ENCODE measurements at places on chromosomes 1 and 21.
A peak's percentile ranks its signal among the peaks of the same experiment; 100 is the strongest.

- DNase-seq: no peak
Measured at GRCh38 chr1:167641786-167642500, 11.9 kb downstream of the RCSD1 start.

DNA sequence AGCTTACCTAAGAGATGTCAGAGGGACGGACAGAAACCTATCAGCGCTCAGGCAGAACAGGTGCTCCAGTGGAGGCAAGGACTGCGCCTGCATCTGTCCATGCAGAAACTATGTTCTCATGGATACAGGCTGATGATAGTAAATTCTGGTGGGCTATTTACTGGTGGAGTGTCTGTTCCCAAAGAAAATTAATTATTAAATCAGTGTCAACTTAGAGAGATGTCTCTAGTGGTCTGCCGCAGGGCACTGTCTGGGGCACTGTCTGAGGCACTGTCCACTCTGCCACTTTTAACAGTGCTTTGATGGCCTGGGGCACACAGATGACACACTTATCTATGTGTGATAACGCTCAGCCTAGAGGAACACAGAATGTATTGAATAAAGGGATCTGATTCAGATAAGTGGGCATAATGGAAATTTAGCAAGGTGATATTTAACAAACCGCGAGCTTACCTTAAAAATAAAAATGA is 148.1 kb downstream of the RGS7 start:
- no peak for DNase-seq

GRCh38 chr1:151542710-151543129 is 2.6 kb downstream of the TUFT1 start:
- no peak for DNase-seq

GRCh38 chr1:209983953-209984352 is 45.9 kb downstream of the SYT14 start:
- no peak for DNase-seq

DNA sequence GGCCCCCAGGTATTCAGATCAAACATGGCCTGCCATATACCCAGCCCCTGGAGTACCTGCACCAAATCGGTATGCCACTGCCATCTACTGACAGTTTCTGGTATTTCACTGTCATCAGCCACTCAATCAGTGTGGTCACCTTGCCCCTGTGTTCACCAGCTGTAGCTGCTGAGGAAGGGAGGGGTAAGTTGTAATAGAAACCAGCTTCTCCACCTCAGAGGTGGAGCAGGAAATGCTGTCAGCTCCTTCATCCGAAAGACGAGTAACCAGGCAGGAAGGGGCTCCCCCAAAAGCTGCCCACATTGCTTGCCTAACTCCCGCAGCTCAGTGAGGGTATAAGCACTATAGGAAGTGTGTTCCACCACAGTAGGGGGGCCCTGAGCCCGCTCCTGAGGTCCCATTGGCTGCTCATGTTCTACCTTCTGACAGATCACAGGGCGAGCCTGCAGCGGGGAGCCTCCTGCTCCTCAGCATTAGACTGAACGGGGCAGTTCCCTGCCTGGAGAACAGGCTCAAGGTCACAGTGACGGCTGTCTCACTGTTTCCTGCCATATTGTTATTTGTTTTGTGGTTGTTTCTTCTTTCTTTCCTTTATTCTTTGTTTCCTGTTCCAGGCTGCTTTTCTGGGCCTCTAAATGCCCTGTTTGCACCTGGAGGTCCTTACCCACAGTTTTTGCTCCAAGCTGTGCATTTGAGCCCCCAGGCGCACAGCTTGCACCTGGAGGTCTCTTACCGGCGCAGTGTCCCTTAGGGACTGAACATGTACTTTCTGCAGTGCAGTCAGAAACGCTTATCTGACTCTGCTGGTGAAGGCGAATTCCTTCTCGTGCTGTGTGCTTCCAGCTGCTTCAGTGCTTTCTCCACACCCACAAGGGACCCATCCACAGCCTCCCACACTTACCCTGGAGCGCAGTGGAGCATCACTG is 1638.3 kb downstream of the MRPL39 start:
- DNase-seq: peak; percentile 89

GRCh38 chr1:113217447-113218208 is 144.6 kb downstream of the LRIG2 start:
- no peak for DNase-seq

DNA sequence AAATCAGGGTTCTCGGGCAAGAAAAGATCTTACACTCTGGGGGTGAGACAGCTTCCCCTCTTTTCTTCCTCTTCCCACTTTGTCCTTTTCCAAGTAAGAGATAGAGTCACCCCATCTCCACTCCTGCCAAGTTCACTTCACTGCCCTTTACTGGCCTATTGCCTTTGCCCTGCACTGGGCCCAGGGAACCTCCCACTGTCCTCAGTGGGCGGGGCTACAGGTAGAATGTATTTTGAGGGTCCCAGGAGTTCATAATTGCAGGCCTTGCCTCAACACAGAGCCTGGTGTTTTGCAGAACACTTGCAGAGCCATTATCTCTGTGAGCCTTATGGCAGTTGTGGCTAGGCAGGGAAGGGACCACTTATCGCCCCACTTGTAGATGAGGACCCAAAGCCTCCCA is 3.3 kb downstream of the AMPD2 start:
- DNase-seq: no peak

DNA sequence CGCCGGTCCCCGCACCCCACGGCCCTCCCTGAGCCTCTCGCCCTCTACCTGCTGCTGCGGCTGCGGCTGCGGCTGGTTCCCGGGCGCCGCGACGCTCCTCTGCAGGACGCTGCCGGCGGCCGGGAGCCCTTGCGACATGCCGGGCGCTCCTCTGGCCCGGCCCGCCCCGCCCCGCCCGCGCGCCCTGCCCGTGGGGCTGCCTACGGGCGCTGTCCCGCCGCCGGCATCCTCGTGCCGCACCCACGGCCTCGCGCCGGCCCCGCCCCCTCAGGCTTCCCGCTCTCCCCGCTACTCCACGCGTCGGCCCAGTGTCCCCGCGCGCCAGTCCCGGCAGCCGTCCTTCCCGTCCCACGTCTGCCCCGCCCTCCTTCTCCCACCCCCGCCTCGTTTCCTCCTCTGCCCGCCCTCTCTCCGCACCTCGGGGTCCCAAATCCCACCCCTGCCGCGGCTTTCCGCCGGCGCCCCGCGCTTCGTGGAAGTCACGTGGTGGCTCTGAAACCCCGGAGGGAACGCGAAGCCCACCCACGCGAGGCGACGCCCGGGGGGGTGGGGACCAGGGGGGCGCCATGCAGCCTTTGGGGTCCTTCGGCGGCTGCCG is at the start of gene BATF3:
Gene BATF3 (minus strand): TSS at position 216 of the 598 bp plus-strand sequence. CDS start 78 bp downstream, at position 138.
- DNase-seq: no peak

GRCh38 chr1:202856014-202856413 is 32.9 kb downstream of the RABIF start:
- DNase-seq: no peak

DNA sequence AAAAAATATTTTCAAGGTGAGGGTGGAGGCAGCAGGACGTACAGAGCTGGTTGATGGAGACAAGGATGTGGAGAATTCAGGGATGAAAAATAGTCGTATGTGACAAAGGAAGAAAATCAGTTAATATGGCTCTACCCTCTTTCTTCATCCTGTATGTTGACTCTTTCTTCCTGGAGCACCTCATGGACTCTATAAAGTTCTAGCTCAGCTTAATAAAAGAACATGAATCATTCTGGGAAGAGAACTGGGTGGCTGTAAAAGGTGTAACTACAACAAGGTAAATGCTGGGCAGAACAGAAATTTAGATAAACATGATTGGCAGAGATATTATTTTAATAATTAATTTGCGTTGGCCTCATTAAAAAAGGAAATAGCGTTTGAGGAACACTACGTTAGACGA is 241.8 kb upstream of the MAP1LC3C start:
- no peak for DNase-seq

GRCh38 chr1:204468206-204468605 is 26.4 kb downstream of the PIK3C2B start:
- no peak for DNase-seq

DNA sequence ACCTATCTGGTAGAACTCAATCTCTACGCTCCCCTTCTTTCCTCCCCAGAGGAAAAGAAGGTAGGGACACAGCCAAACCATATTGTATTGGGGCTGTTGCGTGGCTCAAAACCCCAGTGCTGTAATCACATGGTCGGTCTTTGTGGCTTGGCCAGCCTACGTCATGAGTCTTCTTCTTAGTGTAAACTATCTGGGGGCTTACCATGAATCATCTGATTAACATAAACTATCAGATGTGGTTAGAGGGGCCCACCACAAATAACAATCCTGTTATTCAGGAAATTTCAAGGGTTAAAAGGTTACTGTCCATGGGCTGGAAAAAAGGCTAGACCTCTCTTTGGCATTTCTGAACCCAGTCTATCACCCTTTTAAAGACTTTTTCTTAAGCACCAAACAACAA is 49.5 kb upstream of the GPR52 start:
- no peak for DNase-seq

GRCh38 chr1:74937176-74937575 is 197.0 kb upstream of the LHX8 start:
- DNase-seq: peak; percentile 27

DNA sequence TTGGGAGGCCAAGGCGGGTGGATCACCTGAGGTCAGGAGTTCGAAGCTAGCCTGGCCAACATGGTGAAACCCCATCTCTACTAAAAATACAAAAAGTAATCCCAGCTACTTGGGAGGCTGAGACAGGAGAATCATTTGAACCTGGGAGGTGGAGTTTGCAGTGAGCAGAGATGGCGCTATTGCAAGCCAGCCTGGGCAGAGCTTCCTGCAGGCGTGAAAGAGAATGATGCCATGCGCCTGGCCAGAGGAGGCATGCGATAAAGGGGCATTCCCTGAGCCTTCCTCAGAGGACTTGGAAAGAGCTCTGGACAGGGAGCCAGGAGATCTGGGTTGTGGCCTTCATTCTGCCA is 3.2 kb downstream of the E2F2 start:
- DNase-seq: no peak

DNA sequence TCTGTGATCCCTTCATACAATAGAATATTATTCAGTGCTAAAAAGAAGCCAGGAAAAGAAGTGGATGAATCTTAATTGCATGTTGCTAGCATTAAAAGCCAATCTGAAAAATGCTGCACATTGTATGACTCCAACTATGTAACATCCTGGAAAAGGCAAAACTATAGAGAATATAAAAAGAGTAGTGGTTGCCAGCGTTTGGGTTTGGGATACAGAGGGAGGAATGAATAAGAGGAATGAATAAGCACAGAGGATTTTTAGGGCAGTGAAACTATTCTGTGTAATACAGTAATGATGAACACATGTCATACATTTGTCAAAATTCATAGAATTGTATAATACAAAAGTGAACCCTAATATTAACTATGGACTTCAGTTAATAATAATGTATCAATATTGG is 42.5 kb downstream of the GPR88 start:
- DNase-seq: no peak

- no peak for DNase-seq
Measured at GRCh38 chr1:168333562-168334276, 53.0 kb downstream of the TBX19 start.

DNA sequence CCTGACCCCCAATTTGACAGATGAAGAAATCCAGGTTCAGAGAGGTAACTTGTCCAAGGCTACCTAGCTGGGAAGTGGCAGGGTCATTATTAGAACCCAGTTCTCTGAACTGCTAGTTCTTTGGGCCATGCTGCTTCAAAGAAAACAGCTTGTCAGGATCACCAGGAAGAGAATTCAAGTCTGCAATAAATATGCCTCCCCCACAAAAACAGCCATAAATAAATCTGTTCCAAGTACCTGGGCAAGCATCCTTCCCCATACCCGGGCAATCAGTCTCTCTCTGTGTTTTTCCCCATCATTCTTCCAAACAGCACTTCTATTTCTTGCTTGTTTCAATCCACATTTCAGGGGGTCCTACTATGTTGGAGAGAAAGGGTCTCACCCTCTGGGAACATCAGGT is 34.1 kb downstream of the SLC9A1 start:
- DNase-seq: no peak

GRCh38 chr1:49630156-49630555 is 393.6 kb downstream of the AGBL4 start:
- DNase-seq: no peak

- no peak for DNase-seq
Measured at GRCh38 chr1:189351960-189352359, 1125.7 kb downstream of the BRINP3 start.

DNA sequence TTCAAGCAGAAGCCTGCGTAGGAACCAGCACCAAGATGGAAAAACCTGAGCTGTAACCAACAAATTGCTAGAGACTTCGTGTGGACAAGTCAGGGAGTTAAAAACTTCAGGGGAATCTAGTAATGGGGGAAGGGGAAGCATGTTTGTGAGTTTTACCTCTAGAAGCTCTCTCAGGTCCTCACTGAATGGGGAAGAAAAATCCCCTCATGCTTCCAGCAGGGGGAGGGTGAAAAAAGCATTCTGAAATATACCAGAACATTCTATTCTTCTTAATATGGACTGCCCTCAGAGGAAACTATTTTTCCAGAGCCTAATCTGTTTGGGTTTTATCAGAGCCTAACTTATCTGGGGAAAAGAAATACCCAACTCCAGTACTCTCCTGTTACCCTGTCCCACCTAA is 28.6 kb downstream of the GNG12 start:
- no peak for DNase-seq

GRCh38 chr1:185644531-185644930 is 89.7 kb upstream of the HMCN1 start:
- DNase-seq: no peak

- DNase-seq: no peak
Measured at GRCh38 chr1:234539666-234540403, 60.9 kb upstream of the TARBP1 start.

DNA sequence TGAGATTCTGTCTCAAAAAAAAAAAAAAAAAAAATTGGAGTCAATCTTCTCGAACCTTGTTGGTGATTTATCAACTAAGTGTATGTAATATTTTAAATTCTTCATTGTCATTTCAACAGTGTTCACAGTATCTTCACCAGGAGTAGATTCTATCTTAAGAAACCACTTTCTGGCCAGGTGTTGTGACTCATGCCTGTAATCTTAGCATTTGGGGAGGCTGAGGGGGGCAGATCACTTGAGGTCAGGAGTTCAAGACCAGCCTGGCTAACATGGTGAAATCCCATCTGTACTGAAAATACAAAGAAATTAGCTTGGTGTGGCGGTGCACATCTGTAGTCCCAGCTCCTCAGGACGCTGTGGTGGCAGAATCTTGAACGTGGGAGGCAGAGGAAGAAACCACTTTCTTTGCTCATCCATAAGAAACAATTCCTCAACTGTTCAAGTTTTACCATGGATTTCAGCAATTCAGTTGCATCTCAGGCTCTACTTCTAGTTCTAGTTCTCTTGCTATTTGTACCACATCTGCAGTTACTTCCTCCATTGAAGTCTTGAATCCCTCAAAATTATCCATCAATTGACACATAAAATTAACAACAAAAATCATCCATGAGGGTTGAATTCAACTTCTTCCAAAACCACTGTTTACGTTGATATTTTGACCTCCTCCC is 30.4 kb upstream of the EYA3 start:
- no peak for DNase-seq

GRCh38 chr1:47792779-47793178 is 204.4 kb downstream of the TRABD2B start:
- DNase-seq: no peak

DNA sequence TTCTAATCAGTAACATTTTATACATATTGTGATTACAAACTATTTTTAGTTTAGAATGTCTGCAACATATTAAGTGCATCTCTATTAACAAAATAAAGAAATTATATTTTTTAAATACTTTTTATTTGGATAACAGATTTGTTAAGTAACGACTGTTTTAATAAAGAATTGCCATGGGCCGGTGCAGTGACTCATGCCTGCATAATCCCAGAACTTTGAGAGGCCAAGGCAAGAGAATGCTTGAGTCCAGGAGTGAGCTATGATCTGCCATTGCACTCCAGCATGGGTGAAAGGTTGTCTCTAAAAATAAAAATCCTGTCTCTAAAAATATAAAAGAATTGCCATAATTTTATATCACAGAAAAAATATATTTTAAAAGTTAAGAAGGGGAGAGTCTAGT is 4.1 kb downstream of the LRRIQ3 start:
- no peak for DNase-seq

- DNase-seq: no peak
Measured at GRCh38 chr1:27357281-27358037, 9.3 kb downstream of the MAP3K6 start.
